ENCODE measurements at places on chromosomes 2 and 18. TPM values are rescaled to one million over a fixed set of nuclear protein-coding genes. Genes with fewer than 3 reads are reported as not detected.

UNC80 gene
- total RNA-seq: 0.06 TPM

SLC23A3 gene
- total RNA-seq: 0.56 TPM

ZAP70 gene
- 1.2 TPM for total RNA-seq

CHRND gene
- not detected for total RNA-seq

C1QL2 gene
- not detected for total RNA-seq

MYO5B gene
- 1.4 TPM for total RNA-seq

GRCh38 chr2:205462681-205463345, 219.5 kb upstream of the NRP2 start:
- no peak for DNase-seq

DNA sequence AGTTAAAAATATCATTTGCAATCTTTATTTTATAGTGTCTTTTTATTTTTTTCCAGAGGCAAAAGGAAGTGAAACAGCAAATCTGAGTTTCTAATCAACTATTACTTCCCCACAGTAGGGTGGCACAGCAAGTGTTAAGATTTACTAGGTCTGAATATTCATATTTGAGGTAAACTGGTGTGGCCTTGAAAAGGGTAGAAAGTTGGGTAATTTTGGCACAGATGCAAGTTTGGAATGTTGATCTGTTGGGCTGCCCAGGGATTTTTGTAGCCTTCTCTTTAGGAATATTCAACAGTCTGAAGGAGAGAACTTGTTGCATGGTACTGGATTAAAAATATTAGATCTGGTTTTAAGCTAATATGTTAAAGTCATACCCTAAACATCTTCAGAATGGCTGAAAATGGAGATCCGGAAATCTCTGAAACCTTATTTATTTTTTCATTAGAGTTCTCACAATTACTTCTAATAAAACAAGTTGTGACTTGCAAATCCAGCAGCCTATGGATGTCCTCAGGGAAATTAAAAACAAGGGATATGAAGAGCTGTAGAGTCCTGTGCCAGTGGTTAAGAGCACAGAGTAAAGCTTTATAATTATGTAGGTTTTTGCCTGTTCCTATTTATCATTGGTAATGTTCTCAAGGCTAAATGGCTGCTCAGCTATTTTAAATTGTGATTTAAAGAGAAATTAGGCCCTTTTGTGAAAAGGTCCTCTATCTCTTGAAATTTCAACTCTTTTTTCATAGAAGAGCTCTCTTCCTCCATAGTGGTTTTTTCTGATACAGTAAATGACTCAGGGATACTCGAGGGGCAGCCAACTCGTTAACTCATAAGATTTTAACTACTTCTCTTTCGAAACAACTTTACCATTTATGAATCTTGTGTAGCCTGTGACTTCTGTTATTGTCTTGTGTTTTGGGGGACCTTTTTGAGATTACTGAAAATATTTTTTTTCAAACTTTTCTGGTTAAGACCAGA, 11.0 kb downstream of the TANK start:
- DNase-seq: no peak

- DNase-seq: no peak
Measured at GRCh38 chr2:143833015-143833660, 686.8 kb downstream of the ZEB2 start.

GRCh38 chr18:76972846-76973519, 150.6 kb downstream of the ZNF236 start:
- no peak for DNase-seq

- DNase-seq: no peak
Measured at GRCh38 chr2:85540133-85540648, 1.2 kb downstream of the MAT2A start.

DNA sequence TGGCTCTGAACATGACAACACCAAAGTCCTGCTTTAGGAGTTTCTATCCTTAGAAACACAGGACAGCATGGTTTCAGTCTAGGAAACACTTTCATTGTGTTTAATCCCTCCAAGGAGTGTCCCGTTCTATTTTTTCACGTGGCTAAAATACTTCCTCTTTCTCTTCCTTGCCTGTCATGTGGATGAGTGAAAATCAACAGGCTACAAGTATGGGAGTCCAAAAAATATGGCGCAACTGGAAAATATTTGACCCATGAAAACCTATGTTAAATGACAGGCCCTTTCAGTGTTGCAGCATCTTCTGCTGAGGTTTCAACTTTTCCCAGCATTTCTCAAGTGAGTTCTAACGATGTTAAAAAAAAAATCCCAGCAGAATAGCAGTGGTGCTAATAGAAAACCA, 146.3 kb downstream of the LAMA3 start:
- no peak for DNase-seq

- no peak for DNase-seq
Measured at GRCh38 chr2:239854596-239854995, 170.5 kb downstream of the NDUFA10 start.

DNA sequence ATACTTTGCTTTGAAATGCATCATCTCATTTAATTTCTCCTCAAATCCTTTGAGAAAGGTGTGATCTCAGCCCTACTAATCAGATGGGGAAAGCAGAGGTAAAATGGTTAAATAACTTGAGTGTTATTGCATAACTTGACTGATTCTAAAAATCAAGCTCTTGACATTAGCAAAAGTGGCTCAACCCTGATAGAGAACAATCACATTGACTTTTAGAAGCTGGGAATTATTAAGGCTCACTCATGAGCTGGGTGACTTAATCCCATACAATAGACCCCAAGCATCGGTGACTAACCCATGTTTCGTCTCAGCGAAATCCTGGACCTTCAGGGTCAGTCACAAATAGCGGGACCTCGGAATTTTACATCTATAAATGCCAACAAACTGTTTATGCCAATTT, 378.9 kb downstream of the NBAS start:
- DNase-seq: no peak

DNA sequence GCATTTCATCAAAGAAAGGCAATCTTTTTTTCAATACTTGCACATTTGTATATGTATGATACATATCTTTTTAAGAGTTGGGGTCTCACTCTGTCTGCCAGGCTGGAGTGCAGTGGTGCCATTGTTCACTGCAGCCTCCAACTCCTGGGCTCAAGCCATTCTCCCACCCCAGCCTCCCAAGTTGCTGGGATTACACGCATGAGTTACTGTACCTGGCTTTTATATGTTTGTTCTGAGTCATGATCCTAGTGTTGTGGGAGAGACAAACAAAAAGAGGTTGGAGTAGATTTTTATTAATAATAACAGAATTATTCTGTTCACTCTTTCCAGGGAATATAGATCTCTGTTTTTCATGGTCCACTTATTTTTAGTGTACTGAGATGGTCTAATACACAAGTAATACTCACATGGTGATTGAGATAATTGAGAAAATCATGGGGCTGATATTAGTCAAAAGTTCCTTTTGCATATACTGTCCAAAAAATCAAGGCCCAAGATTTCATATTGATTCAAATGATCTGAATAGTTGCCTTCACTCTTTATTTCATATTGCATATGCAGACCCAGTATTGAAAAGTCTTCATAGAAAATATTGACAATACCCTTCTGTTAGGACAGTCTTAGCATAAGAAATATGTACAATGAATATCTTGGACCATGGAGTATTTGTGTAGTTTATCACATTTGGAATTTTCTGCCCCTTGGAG, 138.3 kb downstream of the FMNL2 start:
- DNase-seq: no peak

DNA sequence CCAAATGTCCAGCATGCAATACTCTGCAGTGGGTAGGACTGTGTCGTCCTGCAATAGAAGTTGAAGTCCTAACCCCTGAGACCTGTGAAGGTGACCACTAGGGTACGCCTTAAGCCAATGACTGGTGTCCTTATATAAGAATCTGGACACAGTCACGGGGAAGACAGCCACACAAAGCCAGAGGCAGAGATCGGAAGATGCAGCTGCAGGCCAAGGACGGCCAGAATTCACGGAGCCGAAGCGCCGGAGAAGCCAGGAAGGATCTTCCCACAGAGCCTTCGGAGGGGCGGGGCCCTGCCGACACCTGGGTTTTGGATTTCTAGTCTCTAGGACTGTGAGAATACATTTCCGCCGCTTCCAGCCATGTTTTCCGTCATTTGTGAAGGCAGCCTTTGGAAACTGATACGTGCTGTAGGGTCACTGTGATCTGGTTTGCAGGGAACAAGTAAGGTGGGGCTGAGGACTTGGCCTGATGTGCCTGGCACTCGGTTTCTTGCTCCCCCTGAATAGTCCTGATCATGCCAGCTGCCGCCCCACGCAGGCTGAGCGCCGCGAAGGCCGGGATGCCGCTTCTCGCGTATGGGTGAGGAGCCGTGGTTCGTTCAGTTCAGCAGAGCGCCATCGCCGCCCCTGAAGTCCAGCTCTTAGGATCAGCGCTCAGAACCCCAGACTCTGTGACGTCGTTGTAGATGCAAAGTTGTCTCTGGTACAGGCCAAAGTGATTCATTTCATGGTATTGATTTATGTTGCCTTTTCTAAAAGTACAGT, 38.7 kb downstream of the PTGR3 start:
- peak; percentile 65 for DNase-seq

DNA sequence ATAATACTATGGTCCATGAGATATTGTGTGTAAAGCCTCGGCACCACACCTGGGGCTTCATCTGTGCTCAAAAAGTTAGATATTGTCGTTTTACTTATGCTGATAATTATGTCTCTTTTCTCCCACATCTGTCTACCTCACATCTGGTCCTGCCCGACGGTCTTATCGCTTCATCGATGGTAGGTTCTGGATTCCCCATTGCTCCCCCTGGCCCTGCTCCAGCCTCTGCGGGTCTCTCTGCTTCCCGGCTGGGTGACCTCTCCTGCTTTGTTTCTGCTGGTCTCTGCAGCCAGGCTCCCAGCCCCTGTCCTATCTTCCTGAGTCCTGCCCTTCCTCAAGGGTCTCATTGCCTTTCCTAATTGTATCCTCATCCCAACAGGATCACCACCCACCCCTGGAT, 294.2 kb downstream of the NDUFA10 start:
- DNase-seq: no peak
